Endodermal cell (in vitro differentiated cells): ENCODE measurements at places on chromosomes 12 and 14.
A peak's percentile ranks its signal among the peaks of the same experiment; 100 is the strongest.

GRCh38 chr12:54489857-54490256 is 7.7 kb upstream of the NCKAP1L start:
- no peak for DNase-seq

DNA sequence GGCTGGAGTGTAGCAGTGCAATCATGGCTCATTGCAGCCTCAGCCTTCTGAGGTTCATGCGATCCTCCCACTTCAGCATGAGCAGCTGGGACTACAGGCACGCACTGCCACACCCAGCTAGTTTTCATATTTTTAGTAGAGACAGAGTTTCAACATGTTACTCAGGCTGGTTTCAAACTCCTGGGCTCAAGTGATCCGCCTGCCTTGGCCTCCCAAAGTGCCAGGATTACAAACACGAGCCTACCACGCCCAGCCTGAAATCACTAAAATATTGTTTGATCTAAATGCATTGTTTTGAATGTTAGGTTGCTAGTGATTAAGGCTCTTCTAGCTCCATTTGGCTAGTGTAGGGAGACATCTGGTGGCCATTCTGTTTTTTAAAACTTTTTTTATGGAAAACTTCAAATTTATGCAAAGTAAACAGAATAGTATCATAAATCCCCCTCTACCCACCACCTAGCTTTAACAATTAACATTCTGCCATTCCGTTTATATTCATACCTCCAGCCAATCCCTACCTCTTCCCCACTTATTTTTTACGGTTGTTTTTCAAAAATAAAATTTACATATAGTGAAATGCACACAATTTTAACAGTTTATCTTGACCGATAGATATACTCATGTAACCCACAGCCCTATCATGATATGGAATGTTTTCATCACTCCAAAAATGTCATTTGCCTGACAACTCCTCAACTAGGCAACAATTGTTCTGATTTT is 37.8 kb downstream of the MYO1H start:
- DNase-seq, result peak; percentile 52

DNA sequence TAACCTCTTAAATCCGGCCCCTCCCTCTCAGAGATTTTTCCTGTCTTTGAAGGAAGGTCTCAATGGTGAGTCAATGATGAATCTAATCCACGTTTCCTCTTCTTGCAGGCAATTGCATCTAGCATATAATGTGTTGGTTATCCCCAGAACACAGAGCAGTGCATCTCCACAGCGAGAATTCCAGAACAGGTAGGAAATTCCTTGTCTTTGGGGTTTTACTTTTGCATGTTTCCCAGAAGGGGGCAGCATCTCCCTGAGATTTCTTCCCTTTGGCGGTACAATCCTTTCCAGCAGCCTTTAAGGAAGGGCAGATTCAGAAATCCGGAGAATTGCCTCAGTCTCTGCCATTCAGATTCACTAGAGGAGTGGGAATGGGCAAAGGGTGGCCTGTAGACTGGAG is 128.0 kb downstream of the KCNA5 start:
- peak; percentile 86 for DNase-seq

DNA sequence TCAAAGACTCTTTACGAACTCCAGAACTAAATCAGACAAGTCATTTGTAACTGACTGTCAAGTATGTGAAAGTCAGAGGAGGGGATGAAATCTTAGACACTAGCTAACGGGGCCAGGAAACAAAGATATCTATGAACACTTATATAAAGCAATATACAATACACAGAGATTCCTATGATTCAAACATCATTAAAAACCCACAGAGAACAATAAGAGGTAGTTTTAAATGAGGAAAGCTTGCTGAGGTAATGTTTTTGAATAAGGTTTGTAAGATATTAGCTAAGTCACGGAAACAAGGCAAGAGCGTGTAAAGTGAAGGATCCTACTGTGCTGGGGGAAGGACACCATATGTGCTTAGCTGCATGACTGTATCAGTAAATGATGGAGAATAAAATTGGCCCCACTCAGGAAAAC is 36.7 kb downstream of the SAV1 start:
- DNase-seq, result no peak

DNA sequence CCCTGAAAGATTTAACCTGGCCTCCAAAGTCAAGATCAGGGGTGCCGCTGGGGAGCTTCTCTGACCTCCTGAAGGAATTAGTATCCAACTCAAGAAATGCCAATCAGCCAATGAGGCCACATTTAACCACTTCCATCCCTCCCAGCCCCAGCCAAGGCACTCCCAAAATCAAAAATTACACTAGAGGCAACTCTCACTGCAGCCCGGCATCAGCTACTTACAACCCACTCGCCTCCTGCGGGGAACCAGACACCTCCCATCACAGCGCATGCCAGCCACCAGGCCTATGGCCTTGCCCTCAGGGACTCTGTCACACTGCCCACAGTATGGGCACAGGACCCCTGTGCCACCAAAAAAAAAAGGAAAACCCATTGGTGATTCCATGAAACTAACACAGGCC is 62.3 kb upstream of the DDX11 start:
- DNase-seq, result no peak
